Fibroblast of skin of back (primary cell): ENCODE measurements at places on chromosomes 2 and 18.
A peak's percentile ranks its signal among the peaks of the same experiment; 100 is the strongest.

DNA sequence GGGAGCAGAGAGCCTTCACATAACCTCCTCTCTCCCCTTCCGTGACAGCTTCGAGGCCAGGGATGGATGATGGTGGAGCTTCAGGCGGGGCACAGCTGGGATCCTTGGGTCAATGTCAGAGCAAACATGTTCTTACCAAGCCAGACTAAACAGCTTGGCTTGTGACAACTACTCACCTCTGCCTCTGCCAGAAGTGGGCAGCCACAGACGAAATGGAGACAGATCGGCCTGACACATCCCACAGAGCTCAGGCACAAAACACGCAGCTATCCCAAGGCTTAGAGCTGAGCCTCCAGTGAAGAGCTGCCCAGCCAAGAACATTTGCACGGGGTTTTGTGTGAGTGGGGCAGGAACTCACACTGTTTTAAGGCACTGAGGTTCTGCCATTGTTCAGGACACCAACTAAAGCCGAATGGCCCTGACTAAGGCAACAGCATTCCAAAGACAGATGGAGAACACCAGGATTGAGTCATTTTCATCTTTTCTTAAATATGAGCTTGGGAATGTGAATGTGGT lies 12.8 kb downstream of the PXDN start:
- DNase-seq, result no peak

DNA sequence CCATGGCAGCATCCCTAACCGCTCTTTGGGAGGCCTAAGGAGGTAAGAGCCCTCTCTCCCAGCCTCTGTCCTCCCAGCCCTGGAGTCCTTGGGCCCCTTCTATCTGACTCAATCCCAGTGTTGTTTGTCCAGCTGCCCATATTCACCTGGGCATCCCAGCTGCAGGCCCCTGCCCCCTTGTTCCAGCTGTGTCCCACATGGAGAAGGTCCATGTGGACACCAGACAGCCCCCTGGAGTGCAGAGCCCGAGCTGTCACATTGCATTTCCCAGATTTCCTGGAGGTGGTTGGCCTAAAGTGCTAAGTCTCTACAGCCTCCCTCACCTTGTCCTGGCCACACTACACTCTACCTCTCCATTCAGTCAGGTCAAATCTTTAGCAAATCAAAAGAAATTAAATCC lies 42.5 kb downstream of the PSD4 start:
- no peak for DNase-seq

DNA sequence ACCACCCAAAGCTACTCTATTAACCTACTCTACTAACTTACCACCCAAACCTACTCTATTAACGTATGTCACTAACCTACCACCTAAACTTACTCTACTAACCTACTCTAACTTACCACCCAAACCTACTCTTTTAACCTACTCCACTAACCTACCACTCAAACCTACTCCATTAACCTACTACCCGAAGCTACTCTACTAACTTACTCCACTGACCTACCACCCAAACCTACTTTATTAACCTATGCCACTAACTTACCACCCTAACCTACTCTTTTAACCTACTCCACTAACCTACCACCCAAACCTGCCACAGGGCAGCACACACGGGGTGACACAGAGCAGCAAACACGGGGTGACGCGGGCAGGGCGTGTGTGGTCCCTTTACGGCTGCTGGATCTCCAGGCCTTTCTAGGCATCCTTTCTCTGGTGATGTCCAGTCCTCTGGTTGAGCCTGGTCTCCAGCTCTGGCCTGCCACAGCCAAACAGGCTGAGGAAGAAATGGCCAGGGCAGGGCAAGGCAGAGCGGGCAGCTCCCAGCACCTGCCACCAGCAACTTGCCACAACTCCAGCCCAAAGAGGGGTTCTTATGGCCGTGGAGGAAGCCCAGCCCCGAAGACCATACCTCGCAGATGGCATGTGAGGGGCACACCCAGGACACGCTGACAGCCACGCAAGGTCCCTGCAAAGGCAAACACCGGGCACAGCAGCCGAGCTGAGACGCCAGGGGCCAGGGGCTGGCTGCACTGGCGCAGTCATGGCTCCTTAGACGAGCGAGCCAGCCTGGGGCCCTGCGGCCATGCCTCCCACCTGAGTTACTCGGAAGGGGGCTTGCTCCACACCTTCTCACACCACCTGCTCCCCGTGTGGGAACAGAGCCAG lies 25.7 kb downstream of the PXDN start:
- DNase-seq, result no peak

DNA sequence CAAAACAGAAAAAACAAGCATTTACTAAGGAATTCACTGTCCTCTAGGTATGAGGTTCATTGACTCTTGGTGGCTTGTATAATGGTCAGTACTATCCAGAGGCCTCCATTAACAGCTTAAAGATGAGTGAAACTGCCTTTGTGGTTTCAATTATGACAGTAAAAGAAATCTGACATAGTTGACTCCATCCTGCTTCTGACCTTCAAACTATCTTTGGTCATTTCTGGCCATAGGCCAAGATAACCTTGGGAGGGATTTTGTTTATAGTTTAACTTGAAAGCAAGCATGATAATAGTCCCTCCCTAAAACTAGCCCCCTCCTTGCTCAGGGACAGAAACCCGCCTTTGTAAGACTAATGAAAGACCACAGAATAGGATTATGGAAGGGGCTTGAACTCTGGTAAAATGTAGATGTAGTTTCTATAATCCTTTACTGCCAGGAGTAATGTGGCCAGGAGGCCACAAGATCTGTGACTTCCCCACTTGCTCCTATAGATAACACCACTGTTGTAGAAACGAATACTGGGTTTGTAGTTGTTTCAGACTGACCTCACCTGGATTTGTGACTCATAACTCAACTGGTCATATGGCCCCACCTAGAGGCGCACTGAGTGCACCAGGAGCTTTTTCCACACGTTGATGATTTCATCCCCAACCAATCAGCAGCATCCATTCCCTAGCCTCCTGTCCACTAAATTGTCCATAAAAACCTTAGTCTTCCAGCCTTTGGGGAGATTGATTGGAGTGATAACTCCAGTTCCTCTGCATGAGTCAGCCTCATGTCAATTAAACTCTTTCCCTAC lies 8.6 kb upstream of the PLEKHM3 start:
- no peak for DNase-seq

DNA sequence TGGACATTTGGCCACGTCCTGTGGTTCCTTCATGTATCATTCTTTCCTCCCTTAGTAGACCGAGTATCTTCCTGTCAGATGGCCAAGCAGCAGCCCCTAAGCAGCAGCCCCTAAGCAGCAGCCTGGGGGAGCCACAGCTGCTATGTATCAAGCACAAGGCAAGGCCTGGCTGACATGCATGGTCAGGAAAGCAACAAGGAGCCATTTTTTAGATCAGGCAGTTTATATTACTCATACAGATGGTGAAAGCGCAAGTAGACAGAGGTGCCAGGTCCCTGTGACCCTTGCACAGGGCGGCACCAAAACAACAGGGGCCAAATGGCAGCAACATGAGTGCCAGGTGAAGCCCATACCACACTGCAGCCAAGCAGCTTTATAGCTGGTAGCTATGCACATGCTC lies 22.1 kb downstream of the CHCHD5 start:
- DNase-seq, result no peak

GRCh38 chr2:96501886-96502810 lies 3.0 kb downstream of the NEURL3 start:
- no peak for DNase-seq

DNA sequence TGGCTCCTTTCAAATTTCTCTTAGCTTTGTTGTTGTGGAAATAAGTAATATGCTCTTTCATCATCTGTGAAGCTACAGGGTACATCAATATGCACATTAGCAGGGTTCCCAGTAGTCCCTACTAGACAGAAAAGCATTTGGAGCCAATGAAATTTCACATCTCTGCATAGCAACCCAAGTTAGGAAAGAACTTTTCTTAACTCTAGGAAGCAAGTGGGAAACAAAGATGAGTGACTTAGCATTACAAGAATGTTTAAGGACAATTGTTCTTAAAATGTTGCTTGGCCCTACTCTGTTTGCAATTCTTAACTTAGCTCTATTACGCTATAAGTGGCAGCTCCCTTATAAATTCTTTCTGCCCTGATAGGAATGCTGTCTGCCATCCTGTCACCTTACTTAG lies 39.6 kb downstream of the ZEB2 start:
- peak; percentile 62 for DNase-seq

- no peak for DNase-seq
These were observed 2.8 kb upstream of the BBS5 start for GRCh38 chr2:169476459-169476858.

- no peak for DNase-seq
These were observed 217.5 kb upstream of the SOX11 start for GRCh38 chr2:5474716-5475115.

GRCh38 chr2:74939919-74940812 lies 18.3 kb upstream of the POLE4 start:
- no peak for DNase-seq

DNA sequence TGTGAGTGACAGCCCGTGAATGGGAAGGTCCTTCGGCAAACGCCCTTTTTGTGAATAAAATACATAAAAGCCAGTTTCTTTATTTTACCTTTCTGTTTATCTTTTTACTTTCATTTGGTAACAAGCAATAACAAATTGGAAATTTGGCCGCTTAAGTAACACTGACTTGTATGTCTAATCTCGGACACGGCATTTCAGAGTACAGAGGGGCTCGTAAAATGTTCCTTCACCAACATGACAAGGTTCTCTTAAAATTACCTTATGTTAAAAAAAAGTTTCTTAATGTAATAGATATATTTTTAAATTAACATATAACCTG lies 558 bp upstream of the NEMP2 start:
- DNase-seq, result no peak

DNA sequence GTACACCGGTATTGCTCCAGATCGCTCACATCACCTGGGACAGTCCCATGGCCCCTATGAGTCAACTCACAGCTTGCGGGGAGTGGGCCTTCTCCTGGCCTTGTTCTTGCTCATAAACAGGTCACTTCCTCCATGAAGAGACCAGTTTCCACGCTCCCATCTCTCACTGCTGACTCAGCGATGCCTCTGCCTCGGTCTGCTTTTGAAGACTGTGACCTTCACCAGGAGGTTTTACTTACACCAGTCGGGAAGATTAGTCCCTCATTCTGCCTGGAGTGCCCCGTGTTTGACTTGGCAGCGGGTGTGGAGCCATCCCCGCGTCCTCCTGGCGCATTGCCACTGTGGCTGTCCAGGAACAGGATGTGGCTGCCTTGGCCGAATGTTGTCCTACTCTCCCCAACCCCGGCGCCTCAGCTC lies 159.8 kb downstream of the RHBDD1 start:
- peak; percentile 82 for DNase-seq

GRCh38 chr2:150491943-150492342 lies 4.5 kb upstream of the RND3 start:
- peak; percentile 80 for DNase-seq

- DNase-seq, result no peak
These were observed 64.6 kb downstream of the TRAPPC8 start for GRCh38 chr18:31878358-31878757.

DNA sequence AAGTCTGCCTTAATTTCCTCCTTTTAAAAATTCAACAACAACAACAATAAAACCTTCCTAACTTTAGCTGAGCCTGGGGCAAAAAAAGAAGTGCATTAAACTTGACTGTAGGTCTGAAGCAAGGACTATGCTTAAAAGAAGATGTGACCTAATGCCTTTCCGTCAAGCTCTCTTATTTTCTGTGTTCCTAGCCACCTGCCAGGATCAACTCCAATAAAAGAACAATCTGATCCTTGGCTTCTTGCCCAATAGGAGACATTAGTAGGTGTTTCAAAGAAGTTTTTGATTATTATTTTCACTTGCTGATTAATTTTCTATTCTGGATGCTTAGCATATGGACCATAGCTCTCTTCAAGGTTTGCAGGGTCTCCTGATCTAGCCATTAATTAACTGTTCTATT lies 237.5 kb downstream of the STK39 start:
- DNase-seq, result no peak

GRCh38 chr2:150853263-150853662 lies 365.8 kb upstream of the RND3 start:
- no peak for DNase-seq

GRCh38 chr2:84022810-84023431 lies 436.2 kb downstream of the SUCLG1 start:
- peak; percentile 53 for DNase-seq

GRCh38 chr2:120540719-120541552 lies 194.7 kb upstream of the GLI2 start:
- no peak for DNase-seq

GRCh38 chr2:143451642-143452281 lies 322.5 kb downstream of the ARHGAP15 start:
- peak; percentile 61 for DNase-seq

DNA sequence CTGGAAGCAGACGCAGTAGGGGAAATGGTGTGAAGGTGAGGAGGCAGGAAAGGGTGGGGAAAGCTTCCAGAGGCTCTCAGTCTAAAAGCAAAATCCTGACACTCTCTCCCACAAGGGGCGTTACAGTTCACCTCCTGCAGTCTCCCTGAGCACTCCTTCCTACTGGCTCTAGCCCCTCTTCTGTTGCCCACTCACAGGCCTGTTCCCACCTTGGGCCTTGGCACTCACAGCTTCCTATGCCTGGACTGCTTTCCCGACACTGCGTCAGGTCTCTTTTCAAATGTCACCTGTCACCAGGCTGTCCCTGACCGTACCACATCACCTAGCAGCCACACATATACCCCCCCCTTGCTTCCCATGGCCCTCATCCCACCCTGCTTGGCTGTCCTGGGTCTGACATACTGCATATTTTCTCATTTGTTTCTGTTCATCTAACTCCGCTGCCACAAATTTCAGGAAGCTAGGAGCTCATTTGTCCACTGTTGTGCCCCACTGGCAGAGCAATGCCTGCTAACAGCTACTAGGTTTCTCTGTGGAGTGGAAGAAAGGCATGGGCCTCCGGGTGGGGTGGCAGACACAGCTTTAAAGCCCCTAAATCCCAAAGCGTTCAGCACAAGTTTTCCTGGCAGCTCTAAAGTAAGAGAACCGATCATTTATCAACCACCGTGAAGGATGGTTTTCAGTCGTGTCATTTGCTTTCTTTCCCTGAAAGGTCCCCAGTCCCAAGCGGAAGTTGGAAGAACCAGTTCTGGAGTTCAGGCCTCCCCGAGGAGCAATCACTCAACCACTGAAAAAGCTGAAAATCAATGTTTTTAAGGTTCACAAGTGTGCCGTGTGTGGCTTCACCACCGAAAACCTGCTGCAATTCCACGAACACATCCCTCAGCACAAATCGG lies 118.8 kb downstream of the ZNF532 start:
- no peak for DNase-seq

- peak; percentile 75 for DNase-seq
These were observed 4.3 kb downstream of the UGT1A9 start for GRCh38 chr2:233676046-233676445.

DNA sequence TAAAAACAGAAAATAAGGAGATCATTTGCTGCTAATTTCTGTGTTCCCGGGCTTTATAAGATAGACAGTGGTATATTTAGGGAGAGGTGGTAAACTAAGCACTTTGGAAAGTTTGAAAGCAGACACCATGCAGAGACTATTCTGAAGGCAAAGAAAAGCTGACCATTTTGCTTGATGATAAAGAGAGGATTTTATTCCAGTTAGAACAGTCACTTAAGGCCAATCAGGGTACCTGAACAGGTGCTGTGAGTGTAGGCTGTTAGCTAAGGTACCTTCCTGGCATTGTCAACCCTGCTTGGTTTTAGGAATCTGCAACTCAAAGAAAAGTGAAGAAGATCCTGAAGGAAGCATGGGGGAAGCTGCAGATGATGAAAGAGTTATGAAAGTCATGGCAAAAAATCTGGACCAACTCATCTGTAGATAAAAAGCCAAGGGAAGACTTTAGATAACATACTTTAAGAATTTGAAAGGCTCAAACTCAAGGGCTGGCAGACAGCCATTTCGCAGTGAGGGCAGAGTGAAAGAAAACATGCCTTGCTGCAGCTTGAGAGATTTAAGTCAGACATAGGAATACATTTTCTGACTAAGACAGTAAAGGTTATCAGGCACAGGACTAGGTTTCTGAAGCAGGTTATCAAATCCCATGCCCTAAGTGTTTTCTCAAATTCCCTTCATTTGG lies 80.1 kb upstream of the ARL5A start:
- DNase-seq, result peak; percentile 33

- no peak for DNase-seq
These were observed 48.6 kb downstream of the PTGR3 start for GRCh38 chr18:75160364-75160763.
